ENCODE measurements at places on chromosomes 3 and 15.

GRCh38 chr3:196519718-196520082 is 4.6 kb upstream of the SMCO1 start:
- no peak for DNase-seq

GRCh38 chr3:152123457-152123856 is 145.3 kb upstream of the MBNL1 start:
- no peak for DNase-seq

DNA sequence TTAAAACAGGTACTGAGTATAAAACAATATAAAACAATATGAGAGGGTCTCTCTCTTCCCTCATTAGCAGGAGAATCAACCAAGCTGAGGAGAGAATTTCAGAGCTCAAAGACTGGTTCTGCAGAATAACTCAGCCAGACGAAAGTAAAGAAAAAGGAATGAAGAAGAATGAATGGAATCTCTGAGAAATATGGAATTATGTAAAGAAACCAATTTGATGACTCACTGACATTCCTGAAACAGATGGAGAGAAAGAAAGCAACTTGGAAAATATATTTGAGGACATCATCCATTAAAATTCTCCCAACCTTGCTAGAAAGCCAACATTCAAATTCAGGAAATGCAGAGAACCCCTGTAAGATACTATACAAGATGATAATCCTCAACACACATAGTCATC is 630.9 kb downstream of the PYDC2 start:
- DNase-seq, result no peak

- DNase-seq, result no peak
Observed at GRCh38 chr15:47945872-47946650, 174.7 kb upstream of the SLC24A5 start.

DNA sequence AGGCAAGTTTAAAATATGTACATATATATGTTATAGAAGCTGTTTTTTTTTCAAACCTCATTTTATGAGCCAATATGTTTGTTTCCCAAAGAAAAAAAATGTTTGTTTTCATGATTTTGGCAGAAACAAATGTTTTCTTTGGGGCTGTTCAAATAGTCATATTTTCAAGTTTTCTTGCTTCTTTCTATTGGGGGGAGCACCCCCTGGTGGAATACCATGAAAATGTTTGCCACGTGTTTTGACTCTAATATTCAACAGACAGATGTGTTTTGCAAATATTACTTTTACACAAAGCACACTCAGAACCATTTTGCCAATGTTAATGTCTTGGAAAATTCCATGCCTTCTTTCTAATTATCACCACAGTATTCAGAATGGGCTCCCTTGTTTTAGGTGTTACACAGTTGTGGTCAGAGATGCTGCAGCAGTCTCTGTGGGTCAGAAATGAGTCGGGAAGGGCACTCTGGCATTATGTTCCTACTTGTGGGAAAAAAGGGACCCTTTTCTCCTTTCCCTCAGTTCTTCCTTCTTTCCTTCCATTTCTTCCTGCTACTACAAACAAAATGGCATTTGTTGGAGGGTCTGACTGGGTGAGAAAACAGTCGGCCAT is 817.0 kb downstream of the TUSC7 start:
- no peak for DNase-seq

DNA sequence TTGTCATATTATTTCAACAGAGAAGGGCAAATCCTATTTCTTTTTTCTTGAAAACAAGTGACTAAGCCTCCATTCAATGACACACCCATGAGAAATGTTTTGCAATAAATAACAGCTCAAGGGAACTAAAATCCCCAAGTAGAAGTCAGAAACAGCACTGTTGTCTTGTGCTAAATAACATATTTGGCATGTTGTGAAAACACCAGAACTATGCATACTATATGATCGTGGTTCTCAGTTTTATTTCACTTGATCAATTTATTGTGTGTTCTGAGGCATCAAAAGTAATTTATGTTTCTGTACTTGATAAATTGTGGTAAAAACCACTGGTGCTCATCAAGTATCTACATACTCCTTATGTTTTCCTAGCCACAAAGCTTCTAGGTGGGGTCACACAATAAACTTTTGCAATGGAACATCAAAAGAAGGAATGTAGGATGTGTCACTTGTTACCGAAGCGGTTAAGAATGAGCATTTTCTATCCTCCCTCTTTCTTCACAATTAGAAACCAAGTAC is 691.7 kb upstream of the CBLB start:
- no peak for DNase-seq

DNA sequence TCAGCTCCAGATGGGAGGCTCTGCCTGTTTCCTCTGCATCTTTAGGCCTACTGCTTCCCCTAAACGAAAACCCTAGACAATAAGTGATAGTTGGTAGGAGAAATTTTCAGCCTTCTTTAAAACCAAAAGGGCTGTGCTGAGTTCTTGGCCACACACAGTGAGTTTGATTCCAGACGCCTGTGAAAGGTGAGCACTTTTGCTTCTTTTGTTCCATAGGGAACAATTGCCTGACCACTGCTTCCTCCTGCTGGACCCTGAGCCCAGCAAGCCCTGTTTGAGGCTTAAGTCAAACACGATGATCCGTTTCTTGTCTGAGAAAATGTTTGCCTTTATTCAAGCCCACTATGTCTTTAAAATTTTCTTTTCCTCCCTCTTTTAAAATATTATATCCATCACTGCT is 493.9 kb downstream of the ZIC1 start:
- DNase-seq, result no peak

DNA sequence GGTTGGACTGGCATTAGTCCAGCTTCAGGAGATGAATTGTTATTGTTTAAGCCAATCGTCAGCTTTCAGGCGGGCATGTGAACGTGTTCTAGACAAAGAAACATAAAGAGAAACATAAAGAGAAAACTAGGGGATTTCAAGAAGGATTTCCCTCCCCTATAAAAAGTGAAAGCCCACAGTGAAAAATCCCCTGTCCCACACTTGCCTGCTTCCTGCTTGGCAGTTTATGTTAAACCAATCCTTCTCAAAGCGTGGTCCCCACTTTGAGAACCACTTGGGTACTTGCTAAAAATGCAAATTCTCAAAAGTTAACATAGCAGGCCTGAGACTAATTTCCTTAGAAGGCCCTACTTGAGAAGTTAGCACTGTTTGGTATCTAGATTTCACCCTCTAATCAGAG is 293.0 kb upstream of the SOX14 start:
- no peak for DNase-seq

GRCh38 chr15:96947296-96948229 is 617.1 kb downstream of the NR2F2 start:
- DNase-seq, result no peak

DNA sequence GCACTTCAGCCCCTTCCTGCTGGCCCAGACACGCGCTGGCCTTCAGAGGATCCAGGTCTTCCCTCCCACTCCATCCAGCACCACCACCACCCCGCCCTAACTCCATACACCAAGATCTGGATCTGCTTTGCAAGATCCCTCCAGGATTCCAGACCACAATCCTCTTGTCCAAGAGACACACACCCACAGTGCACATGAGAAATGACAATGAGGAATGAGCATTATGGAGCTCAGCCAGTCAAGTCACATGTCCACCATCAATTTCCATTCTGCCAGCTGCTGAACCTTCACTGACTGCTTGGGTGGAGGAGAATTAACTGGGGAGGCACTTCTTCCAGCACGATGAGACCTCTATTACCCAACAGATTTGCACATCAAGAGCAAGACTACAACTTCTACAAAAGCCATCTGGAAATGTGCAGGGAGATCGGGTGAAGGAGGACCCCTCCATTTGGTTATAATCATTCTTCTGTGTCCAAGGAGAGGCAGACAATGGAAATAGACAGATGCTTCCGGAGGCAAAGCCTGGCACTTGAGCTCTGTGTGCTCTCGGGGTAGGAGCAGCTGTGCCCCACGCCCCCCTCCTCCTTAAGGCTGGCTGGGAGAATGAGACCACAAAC is 12.3 kb upstream of the SPATA12 start:
- no peak for DNase-seq

GRCh38 chr15:83943043-83943442 is 289.1 kb downstream of the ADAMTSL3 start:
- DNase-seq, result no peak

GRCh38 chr15:69718436-69718835 is 265.8 kb downstream of the RPLP1 start:
- DNase-seq, result no peak

DNA sequence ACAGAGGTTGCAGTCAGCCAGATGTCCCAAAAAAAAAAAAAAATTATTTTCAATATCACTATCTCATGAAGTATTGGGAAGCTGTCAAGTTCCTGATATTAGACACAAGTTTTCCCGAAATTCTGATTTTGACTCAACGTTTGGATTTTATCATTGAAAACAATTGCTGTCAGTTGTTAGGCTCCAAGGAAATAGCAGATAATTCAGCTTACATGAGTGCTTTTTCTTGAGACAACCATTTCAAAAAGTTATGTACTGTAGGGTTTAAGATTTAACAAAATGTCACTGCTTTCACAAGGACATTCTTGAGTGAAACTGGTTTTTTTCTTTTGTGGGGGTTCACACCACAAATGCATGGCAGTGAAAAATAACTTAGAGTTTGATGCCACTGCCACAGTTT is 9.3 kb upstream of the SETD5 start:
- DNase-seq, result no peak

DNA sequence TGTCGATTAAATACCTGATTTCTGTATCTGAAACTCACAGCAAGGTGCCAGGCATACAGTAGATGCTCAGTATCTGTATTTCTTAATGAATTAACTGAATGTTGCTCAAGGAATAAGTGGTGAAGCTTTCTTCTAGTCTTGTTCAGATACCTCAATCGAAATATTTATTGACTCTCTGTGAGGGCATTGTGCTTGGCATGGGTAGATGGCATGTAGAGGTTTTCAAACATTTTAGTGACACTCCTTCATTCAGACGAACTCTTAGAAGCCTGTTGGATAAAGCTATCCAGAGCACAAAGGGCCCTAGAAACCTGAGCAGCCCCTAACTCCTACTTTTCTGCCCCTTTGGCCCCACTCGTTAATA is 369 bp upstream of the SNX1 start:
- no peak for DNase-seq

GRCh38 chr3:195207056-195207455 is 63.9 kb downstream of the XXYLT1 start:
- no peak for DNase-seq

DNA sequence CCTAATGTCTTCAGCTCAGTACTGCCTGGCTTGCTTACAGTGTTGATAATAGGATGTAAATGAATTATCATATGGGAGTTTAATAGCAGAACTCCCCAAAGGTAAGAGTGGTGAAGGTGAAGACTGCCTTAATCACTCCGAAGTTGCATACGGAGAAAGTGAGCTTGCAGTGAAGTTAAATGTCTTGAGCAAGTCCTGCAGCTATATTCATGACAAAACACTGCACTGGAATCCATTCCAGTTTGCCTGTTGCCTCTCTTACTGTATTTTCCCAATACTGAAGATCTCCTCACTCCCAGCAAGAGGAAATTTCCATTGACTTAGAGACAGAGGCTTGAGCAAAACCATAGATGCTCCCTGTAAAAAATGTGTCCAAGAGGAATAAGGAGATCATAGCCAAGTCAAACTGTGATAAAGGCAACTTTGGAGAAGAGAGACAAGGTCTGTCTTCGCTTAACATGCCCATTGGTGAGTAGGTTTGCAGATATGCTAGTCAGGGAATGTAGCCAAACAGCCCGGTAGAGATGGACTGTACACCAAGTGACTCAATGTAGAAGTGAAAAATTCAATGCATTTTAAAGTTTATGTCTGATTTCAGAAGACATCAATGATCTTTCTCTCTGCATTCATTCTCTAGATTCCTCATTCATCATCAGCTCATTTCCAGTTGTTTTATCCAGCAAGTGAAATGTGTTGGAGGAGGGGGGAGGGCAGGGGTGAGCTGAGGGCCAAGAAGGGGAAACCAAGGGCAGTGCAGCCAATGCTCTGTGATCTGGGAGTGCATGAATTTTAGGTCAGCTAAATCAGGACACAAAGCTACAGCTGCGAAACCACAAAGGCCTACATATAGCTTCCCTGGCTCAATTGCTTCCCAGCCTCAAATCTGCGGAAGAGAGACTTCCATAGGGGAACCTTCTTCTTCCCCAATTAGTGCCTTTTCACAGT is 667.1 kb upstream of the NR2F2 start:
- DNase-seq, result no peak

GRCh38 chr3:74267131-74267530 is 347.3 kb downstream of the CNTN3 start:
- no peak for DNase-seq

DNA sequence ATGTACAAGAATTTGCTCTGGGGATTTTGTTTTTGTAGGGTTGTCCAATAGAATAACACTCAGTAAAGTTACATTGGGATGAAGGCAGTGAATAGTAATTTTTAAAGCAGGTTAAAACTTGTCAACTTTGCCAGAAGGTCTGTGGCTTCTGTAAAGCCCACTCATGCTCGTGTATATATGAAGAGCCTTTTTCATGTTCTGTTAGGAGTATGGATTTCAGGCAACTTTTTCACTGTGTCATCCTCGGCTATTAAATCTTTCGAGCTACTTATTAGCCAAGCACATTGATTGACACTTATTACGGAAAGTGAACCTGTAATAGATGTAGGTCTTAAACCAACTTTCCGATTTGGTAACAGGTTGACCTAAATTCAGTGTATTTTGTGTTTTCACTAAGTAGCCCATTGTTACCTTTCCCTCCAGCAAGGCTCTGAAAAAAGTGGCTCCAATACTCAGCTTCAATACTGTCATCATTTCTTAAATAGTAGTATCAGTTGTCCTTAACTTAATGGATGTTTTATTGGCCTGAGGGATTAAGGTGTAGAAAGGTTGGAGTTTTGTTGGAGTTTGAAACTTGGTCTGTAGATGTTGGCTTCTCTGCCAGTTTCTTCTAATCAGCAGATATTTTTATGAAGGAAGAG is 1.7 kb downstream of the PAK2 start:
- no peak for DNase-seq

- DNase-seq, result no peak
Observed at GRCh38 chr3:159795681-159796175, 192.9 kb upstream of the IL12A start.

DNA sequence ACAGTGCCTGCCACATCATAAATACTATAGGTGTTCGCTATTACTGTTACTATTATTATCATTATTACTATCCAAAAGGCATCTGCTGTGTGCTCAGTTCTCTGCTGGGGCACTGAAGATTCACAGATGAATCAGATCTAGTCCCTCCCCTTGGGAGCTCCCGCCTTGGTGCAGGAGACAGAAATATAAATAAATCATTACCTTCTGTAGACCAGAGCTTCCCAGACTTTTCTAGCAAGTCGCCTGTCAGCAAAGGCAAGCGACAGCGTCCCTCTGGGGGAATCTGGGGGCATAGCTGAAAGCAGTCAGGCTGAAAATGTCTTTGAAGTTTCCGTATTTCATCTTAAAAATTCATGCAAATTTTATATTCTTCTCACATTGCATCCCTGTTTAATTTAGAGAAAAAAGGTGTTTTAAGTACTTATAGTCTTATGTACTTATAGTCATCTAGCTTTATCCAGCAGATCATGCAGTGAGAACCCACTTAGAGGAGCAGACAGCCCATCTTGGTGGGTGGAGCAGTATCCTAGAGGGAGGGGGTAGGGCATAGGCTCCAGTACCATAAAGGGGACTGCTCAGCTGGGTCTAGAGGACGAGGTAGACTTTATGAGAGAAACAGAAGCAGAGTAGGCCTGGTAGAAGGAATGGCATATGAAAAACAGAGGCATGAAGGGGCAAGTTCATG is 10.4 kb upstream of the BRPF1 start:
- DNase-seq, result no peak

GRCh38 chr3:18892047-18892446 is 256.3 kb upstream of the KCNH8 start:
- no peak for DNase-seq

- DNase-seq, result no peak
Observed at GRCh38 chr3:175476489-175476888, 617.4 kb downstream of the NAALADL2 start.

- no peak for DNase-seq
Observed at GRCh38 chr3:16803019-16803418, 81.7 kb upstream of the PLCL2 start.

- DNase-seq, result no peak
Observed at GRCh38 chr3:25412269-25412668, 15.8 kb upstream of the RARB start.

All from CD4-positive, alpha-beta T cell treated with Interleukin-21 for 1 hour (primary cell).